SK-N-DZ (cell line): ENCODE measurements at places on chromosomes 2 and 18.

GRCh38 chr2:124585277-124585676 is 560.2 kb downstream of the CNTNAP5 start:
- DNase-seq: no peak

GRCh38 chr2:24972315-24972961 is 683 bp upstream of the DNAJC27 start:
- peak; percentile 41 for DNase-seq

DNA sequence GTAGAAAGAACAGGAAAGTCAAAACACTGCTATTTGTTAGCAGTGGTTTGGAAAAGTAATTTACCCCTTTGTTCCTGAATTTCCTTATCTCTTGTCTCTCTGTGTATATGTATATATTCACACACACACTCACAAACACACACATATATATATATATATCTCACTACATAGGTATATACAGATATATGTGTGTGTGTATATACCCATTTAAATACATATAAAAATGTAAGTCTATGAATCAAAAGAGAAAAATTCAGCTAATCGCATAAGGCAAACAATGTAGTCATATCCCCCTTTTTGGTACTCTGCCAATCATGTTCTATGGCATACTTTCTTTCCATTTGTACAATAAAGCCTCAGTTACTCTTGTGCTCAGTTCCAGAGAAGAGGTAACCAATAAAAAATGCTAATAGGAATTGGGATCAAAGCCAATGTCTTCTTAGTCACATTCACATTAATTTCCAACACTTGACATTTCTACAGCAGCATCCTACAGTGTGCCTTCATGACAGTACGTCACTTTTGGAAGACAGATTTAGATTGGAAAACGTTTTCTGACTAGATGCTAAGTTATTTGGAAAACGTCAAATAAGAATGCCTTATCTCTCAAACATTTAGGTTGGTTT is 94.6 kb downstream of the MC4R start:
- DNase-seq: no peak

DNA sequence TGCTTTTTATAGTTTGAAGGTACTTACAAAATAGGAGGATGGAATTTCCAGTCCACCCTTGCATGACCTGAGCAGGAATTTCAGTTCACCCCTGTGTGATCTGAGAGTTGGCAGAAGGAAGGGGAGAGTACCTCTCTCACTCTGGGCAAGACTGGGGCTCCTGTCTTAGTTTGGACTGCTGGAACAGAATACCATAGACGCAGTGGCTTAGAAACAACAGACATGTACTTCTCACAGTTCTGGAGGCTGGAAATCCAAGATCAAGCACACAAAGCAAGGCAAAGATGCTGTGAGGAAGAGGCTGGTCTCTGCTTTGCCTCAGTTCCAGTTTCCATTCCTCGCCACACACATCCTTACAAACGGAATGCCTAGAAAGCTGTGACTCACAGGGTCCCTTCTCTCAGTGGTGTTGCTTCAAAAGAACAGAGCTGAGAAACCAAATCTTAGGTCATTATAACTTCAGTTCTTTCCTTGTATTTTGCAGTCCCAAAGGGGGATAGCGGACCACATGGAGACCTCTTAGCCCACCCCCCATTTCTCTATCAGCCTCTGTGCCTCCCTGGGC is 108.8 kb upstream of the HAAO start:
- no peak for DNase-seq

DNA sequence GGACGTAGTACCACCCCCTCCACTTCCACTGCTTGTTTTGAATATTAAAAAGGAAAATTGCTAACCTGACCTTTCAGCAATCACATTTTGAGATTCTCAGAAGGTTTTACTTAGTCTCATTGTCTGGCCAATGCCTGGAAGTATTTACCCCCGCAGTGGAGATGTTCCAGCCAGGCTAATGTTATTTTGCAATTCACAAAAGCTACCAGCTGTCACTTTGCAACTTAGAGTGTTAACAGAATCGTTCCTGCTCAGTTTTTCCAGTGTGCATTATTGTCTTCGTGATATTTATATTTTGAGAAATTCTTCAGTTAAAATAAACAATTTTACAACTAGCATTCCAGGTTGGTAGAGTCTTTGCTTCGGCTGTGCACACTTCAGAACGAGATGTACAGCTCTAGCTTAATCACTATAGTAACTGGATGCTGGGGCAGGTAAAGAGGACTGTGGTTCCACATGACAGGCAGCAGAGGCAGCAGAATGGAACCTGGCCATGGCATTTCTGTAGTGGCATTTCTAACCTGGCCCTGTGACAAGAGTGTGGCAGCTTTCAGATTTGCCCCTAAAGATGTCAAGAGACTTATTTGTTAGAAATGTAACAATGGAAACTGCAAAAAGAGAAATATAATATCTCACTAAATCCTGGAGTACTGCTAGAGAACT is 85.1 kb downstream of the DTNA start:
- DNase-seq: no peak

- no peak for DNase-seq
Measured at GRCh38 chr2:44549856-44550255, 188.1 kb downstream of the CAMKMT start.

DNA sequence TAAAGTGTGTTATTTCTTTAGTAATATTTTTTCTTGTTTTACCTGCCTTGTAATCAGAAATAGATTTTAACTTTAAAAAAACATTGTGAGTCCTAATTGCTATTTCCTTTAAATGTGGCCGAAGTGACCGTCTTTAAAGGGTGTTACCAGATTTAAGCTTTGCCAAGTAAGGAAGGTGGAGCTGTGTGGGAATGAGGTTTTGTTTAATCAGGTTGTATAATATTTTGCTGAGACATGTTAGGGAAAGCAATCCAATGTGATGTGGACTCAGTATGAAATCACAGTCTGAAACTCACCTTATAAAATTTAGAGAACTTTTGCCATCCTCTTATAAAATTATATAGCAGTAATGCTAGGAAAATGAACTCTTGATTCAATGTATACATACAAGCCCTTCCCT is 32.9 kb upstream of the ITPRID2 start:
- no peak for DNase-seq

DNA sequence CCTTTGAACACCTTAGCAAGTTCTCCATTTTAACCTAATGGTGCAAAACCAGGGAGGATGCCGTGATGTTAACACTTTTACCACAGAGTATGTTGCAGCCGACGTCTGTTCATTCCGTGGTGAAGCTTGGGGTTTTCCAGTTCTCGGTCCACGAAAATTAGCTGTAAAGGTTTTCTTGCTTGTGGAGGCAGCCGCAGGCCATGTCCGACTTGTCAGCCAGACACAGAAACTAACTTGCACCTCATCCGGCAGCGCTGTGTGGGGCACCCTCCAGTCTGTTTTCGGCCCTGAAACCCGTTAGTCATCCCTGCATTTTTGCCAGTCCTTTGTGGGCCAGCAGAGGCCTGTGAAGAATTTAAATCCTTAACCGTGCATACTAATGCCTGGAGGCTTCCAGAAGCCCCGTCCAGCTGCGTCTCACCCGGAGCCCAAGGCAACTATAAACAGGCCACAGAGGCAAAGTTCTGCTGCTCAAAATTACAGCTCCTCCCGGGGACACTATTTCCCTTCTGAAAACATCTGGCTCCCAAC is 70.6 kb downstream of the SH3YL1 start:
- DNase-seq: no peak

- DNase-seq: no peak
Measured at GRCh38 chr2:38862476-38862875, 13.3 kb downstream of the DHX57 start.

- no peak for DNase-seq
Measured at GRCh38 chr2:233811732-233812131, 33.6 kb downstream of the MROH2A start.

GRCh38 chr2:33342705-33343104 is 133.7 kb upstream of the RASGRP3 start:
- DNase-seq: no peak

DNA sequence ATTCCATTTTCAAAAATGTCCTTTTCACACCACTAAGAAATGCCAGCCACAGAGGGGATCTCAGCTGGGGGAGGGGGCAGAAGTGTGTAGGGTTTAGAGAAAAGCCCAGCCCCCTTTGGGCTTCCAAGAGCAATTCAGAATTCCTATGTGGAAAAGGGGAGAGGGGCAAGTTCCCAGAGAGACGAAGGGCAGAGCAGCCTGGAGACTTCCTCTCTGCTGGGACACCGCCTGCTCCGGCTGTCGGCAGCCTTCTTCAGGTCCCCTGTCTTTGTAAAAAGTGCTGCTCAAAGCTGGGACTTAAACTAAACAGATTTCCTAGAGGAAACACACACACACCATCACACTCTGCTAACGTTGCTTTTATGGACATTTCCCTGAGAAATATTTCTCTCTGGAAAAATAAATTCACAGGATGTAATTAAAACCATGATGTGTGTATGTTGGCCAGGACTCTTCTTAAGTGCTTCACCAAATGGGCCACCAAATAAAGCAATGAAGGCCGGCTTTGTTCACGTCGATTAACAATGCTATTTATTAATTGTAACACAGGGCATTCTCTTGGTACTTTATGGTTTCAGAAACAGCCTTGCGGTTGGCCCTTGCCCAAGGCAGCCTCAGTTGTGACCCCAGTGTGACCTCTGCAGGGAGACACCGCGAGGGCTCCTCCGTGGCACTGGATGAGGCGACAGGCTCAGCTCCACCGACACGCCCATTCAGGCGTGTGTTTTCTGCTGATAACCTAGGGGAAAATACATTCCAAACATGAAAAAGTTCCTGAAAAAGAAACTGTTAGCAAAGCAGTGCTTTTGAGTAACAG is 5.6 kb upstream of the ASB1 start:
- no peak for DNase-seq

DNA sequence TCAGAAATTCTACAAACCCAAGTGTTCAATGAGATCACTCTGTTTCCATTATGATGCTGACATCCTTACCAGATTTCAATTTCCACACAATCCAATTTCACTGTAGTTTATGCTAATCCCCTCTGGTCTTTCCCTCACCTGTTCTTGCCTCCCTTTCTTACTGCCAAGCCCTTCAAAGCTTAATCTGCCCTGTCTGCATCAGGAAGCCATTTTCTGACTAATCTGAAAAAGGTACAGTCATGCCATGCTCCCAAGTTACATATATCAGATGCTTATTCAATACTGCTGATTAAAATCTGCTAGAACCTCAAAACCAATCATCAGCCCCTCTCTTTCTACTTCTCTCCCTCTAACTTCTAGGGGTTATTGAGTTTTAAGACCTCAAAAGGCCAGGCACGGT is 8.9 kb downstream of the KRTCAP3 start:
- DNase-seq: no peak

- DNase-seq: no peak
Measured at GRCh38 chr2:158716921-158717320, 78.2 kb upstream of the DAPL1 start.

DNA sequence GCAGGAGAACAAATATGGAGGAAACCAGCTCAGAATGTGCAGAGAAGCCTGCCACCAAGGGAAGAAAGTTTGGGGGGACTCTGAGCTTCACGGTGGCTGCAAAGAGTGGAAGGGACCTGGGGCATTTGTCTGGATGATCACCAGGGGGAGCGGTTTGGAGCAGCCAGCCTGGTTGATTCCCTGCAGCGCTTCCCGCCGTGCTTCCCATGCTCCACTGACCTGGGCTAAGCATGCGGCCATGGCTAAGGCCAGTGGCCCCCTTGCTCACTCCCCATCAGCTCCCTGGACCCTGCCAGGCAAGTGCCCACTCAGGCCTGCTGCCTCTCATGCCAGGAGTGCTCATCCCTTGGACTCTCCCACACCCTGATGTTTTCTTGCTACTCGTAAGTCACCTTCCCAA is 27.0 kb downstream of the NTSR2 start:
- no peak for DNase-seq

- no peak for DNase-seq
Measured at GRCh38 chr2:91748902-91749301, 3057.4 kb downstream of the RPIA start.

GRCh38 chr18:73286584-73286983 is 418.8 kb upstream of the NETO1 start:
- no peak for DNase-seq
